ELR (cell line): ENCODE measurements at places on chromosomes 4 and X.

DNA sequence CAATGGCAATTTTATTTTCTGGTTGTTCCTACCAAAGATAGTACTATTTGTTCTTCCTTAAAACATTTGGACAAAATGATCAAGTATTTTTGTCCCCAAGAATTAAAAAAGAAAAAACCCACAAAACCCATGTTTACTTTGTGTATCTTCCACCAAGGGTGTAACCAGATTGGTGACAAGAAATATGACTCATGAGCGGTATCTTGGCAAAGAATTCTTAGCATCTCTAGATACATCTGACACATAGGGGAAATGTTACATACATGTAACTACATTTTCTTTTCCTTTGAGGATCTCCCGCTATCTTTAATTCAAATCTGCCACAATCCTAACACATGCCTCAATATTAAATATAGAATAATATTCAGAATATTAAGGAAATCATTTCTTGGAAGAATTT, 78.7 kb downstream of the WDFY3 start:
- peak; percentile 76 for DNase-seq

DNA sequence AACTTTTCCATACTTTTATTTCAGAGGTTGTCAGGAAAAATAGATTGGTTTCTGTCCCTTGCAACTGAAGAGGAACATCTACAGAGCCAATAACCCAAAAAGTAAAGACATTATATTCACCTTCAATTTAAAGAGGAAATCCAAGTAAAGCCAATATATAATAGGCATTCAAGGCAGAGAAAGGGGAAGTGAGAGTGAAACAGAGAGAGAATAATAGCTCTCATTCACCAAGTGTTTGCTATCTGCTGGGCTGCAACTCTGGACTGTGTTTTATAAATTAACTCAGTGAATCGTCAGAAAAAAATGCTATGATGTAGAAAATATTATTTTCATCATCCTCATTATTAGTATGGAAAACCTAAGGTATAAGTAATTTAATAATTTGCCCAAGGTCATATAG, 448.5 kb downstream of the TRAM1L1 start:
- DNase-seq, result no peak

GRCh38 chrX:109475174-109475891, 6.6 kb downstream of the GUCY2F start:
- peak; percentile 53 for DNase-seq

DNA sequence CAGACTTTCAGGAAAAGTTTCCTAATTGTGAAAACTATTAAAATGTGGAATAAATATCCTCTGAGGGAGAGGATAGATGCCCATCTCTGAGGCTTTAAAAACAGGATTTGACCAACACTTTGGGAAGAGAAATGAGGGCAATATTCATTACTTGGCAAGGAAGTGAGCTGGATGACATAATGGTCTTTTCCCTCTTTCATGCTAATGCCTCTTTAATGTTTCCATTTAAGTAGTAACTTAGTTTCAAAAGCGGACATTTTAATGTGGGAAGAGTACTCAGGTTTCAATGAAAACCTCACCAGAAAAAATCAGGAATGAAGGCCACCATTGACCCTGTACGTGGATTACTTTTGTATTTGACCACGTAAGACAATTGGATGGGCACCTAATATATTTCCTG, 503.3 kb downstream of the ANKRD50 start:
- DNase-seq, result no peak

- no peak for DNase-seq
Measured at GRCh38 chr4:141853091-141853764, 216.8 kb downstream of the IL15 start.

DNA sequence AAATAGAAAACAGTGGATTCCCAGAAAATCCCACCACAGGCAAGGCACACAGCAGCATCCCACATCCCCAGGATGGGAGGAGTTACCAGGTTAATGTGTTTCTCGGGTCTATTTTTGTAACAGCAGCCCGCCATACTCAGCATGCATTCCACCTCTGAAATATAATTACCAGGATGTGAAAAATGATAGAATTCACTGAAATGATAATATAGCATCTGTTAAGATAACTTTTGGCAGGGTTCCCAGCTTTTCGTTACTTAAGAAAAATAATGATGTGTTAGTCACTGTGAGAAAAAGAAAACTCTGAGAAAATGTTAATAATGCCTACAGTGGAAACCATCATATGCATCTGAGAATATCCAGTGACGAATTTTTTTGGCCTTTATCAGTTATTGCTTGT, 87.1 kb downstream of the VCX2 start:
- peak; percentile 53 for DNase-seq

- DNase-seq, result no peak
Measured at GRCh38 chrX:111394569-111394968, 17.4 kb downstream of the DCX start.

- peak; percentile 69 for DNase-seq
Measured at GRCh38 chrX:20026278-20026677, 35.4 kb upstream of the BCLAF3 start.

GRCh38 chr4:166981847-166982246, 252.4 kb downstream of the SPOCK3 start:
- DNase-seq, result no peak

GRCh38 chr4:152063621-152064240, 302.9 kb upstream of the GATB start:
- no peak for DNase-seq
